ENCODE measurements at places on chromosomes 5 and 9.

- DNase-seq, result no peak
Observed at GRCh38 chr5:176700239-176700847, 53.1 kb downstream of the TSPAN17 start.

DNA sequence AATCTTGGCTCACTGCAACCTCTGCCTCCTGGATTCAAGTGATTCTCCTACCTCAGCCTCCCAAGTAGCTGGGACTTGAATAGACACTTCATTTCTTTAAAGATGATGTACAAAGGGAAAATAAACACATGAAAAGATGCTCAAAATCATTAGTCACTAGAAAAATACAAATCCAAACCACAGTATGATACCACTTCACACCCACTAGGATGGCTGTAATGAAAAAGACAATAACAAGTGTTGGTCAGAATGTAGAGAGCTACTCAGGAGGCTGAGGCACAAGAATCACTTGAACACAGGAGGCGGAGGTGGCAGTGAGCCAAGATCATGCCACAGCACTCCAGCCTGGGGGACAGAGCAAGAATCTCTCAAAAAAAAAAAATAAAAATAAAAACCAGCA, 13.0 kb downstream of the F2RL2 start:
- DNase-seq, result no peak

DNA sequence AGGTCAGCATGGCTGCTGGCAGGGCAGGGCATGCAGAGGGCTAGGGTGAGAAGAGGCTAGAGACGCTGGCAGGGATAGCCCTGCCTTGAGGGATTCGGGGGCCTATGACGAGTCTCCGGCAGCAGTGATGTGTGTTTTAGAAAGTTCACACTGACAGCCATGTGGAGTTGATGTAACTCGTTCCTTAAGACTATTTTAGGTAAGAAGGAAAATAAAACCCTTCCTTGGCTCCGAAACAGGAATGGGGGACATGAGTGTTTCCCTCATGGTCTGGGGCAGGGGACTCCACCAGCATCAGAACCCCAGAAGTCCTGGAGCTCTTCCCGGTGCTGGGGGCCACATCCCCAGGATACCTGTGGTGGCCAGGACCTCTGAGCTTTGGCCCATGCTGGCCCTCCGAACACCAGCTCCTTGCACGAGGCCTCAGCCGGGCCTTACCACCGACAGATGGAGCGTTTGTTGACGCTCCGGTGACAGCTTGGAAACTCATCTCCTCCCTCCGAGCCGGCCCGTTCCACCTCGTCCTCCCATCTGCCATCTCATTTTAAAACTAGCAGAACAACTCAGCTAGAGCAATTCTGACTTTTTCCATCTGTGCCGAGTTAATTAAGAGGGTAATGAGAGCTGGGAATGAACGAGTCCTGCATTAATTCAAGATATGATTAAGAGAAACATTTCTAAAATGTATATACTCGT, 337.7 kb downstream of the CDK5RAP2 start:
- DNase-seq, result no peak

- DNase-seq, result no peak
Observed at GRCh38 chr5:154313360-154314017, 123.0 kb downstream of the GALNT10 start.

- no peak for DNase-seq
Observed at GRCh38 chr9:13993632-13994185, 320.2 kb downstream of the NFIB start.

All from activated CD4-positive, alpha-beta T cell treated with anti-CD3 and anti-CD28 coated beads for 4 hours (primary cell).